ENCODE measurements at places on chromosomes 7 and 10.

DNA sequence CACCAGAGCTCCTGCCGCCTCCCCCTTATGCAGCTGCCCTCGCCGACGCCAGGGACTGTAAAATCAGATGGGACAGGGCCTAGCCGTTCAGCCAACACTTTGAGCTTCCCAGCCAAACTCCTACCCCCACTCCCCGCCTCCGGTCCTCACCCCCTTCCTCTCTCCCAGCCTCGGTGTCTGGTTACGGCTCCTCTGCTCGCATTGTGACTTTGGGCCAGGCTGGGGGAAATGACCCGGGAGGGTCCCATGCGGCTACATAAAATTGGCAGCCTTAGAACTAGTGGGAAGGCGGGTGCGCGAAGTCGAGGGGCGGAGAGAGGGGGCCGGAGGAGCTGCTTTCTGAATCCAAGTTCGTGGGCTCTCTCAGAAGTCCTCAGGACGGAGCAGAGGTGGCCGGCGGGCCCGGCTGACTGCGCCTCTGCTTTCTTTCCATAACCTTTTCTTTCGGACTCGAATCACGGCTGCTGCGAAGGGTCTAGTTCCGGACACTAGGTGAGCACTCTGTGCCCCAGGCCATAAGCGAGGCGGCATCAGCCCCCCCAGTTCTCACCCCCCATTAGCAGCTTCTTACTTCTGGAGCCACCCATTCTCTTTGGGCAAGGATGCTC lies at the start of gene KAZALD1:
TSS of gene KAZALD1 (plus strand) at position 366 of the 608 bp plus-strand sequence. CDS start 604 bp downstream, outside the sequence.
- peak; percentile 60 for DNase-seq

- DNase-seq: no peak
Observed at GRCh38 chr10:127874671-127875448, 17.9 kb downstream of the CLRN3 start.

GRCh38 chr10:24762966-24763623 lies 39.4 kb upstream of the ARHGAP21 start:
- peak; percentile 23 for DNase-seq

GRCh38 chr7:33444511-33444910 lies 315.1 kb downstream of the BBS9 start:
- no peak for DNase-seq

DNA sequence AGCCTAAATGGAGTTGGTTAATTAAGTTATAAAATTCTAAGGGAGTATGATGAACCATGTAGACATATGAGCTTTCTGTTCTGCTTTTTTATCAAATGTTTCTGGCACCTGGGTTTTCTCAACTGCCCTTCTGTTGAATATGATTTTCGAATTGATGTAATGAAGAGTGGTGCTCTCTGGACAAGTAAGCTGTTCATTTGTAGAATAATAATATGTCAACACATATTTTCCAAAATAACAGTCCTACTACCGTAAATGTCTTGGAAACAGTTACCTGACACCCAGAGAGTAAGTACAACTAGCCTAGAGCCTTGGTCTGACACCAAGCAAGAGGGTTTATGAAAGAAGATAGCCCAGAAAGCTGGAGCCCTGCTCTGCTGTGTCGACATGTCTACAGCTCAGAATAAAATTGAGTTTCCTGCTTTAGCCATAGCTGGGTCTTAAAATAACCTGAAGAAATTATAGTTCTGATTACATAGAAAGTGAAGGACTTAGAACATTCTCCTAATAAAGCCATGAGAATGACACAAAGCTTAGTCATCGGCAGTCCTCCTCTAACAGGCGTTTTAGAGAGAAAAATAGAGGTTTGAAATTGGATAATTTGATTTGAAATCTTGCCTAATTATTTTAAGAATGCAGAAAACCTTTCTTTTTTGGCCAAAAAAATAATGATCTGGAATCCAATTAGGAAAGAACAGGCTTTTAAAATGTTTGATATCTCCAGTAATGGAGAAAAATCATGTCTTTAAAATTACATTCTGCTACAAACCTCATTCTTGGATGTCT lies 25.1 kb downstream of the HDAC9 start:
- DNase-seq: no peak
